ENCODE measurements at places on chromosomes 3 and 15.

DNA sequence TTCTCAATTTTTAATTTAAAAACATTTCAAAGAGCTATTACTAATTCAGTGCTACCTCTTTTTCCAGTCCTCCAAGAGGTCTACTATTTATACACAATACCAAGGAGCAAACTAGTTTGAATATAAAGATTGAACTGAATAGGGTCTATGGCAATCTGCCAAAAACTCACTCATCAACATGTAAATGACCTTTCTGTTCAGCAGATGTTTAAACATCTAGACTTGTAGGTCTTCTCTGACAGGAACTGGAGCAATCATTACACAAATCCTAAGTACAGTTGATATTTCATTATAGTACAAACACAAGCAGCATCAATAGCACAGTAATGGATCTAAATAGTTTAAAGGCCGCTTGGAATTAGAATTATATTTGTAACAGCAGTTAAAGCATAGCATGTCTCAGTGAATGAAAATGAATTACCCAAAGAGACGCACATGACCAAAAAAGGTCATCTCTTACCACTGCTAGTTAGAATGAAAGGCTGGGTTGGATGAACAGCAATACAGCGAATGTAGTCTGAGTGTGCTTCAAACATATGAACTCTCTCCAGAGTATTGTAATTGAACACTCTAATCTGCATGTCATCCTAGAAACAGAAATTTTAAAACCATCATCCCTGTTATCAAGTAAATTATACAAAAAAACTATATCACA lies 10.7 kb downstream of the COPB2 start:
- no peak for DNase-seq

GRCh38 chr3:38457111-38458003 lies 3.7 kb downstream of the ACVR2B start:
- DNase-seq = no peak

DNA sequence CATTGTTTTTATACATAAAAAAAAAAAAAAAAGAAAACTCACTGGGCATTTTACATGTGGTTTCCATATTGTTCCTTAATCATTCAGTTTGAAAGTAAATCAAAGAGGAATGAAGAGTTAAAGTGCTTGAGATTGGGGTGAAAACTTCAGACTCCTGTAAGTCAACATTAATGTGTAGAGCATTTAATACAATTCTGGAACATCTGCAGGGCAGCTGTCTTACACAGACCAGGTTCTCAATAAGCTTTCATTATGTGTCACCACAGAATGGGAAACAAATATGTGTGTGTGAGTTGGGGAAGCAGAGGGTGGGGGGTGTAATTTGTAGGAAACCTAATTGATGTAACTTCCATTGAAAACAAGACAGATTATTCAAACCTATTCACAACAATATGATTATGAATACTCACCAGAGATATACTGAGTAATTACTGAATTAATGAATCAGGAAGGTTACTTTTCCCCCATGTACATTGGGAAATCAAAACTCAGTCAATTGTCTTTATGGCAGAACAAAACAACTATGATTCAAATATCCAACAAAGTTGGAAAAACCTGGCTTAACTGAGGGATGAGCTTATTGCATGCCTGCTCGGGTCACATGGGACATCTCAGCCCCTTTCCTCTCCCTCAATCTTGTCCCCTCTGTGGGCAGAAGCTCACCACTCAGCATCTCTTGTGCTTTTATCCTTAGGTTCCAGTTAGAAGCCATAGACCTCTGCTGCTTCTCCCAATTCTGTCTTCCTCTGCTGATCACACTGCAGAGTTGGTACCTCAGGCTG lies 281.2 kb upstream of the THBS1 start:
- no peak for DNase-seq

- peak; percentile 50 for DNase-seq
These were observed 271.3 kb upstream of the TPRG1 start for GRCh38 chr3:188900421-188900951.

DNA sequence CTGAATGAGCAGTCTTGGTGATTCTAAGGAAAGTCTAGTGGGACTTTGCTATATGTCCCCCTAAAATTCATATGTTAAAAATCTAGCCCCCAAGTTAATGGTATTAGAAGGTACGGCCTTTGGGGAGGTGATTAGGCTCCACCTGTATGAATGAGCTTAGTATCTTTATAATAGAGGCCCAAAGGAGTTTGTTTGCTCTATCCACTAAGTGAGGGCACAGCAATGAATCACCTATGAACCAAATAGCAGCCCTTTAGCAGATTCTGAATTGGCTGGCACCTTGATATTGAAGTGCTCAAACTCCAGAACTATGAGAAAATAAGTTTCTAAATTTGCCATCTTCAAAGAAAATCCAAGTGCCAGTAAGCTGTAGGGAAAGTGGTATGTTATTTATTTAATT lies 187.9 kb downstream of the SUCNR1 start:
- DNase-seq = no peak

DNA sequence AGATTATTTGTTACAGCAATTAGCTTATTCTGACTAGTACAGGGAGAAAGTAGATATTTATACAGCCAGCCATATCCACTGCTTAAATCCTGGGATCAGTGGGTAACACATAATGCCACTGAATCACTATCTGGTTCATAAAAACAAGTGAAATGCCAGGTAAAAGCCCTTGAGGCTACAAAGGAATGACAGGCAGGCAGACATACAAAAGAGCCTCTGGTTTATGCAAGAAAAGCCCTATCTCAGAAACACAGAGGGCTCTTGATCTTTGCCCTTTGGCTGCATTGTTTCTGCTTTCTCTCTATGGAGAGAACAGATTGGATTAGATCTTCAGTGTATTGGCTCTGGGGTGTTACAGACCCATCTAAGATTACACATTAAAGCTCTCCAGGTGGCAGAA lies 115.4 kb upstream of the GADL1 start:
- peak; percentile 40 for DNase-seq

- no peak for DNase-seq
These were observed 43.7 kb downstream of the ANKRD28 start for GRCh38 chr3:15754047-15754446.

DNA sequence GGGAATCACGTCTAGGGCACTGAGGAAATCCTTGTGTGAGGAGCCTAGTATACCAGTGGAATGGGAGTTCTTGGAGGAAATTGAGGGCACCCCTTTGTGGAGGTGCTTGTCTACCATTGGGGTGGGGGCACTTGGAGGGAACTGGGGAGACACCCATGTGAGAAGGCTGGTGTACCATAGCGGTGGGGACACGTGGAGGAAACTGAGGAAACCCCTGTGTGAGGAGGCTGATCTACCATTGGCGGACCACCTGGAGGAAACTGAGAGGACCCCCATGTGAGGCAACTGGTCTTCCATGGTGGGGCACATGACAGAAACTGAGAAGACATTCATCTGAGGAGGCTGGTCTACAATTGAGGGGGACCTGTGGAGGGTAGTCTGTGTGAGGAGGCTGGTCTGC lies 164.5 kb downstream of the FBLN2 start:
- DNase-seq = no peak

GRCh38 chr15:42385206-42385979 lies 26.1 kb downstream of the CAPN3 start:
- no peak for DNase-seq
